Stimulated activated CD4-positive, alpha-beta T cell treated with anti-CD3 and anti-CD28 coated beads, TNF-alpha, amount 100 ng/mL, for 24 hours (primary cell): ENCODE measurements at places on chromosomes 6 and 20.

DNA sequence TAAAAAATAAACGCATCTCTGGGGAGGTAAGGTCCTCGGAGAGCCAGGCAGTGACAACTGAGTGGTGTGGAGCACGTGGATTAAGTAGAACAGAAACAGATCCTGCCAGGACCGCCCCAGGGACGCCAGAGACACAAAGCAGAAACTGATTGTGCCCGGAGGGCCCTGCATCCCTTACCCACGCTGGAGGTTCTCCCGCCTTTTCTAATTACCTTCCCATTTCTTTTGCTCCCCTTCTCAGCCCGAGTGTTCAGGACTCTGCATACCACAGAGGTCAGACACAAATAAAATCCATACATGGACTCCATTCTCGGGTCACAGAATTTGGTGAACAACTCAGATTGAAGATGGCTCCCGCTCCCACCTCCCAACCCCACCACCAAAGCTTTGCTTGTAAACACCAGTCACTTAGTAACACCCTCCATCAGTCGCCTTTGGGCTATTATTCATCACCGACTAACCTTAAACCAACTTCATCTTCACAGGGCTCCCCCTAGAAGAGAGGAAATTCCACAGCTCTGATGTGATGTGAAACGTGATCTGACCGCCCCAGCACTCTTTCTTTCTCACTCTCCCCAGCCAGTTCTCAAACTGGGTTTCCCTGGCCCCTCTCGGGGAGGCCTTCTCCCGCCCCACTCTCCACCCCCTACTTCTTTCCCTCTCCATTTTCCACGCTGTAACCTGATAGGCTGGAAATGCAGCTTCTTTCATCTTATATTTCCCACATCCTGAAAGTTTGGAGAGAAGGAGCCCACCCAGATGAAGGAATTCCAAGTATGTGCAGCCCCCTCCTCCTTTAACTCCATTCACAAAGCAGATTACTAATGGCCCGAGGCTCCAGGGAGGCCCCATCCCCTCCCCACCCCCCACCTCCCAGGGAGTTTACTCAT lies 32.5 kb upstream of the PIM1 start:
- peak; percentile 15 for DNase-seq

- no peak for DNase-seq
These were observed 24.2 kb upstream of the MYMX start for GRCh38 chr6:44192428-44193041.

DNA sequence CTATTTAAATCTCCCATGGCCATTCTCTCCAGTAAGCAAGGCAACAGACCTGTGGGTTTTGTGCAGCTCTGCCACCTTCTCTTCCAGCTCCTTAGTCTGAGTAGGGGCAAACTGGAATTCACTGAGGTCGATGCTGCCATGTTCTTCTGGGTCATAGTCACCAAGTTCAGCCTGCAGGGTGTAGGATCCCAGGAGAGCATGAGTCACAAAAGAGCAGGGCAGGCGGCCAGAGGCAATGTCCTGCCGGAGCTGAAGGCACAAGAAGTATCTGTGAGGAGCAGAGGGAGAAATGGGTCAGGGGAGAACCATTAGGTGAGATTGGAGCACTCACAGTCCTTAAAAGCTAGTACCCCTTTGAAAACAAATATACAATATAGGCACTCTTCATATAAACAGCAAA lies 73.7 kb downstream of the SMLR1 start:
- DNase-seq = no peak

- no peak for DNase-seq
These were observed 18.4 kb downstream of the CD83 start for GRCh38 chr6:14135893-14136539.

DNA sequence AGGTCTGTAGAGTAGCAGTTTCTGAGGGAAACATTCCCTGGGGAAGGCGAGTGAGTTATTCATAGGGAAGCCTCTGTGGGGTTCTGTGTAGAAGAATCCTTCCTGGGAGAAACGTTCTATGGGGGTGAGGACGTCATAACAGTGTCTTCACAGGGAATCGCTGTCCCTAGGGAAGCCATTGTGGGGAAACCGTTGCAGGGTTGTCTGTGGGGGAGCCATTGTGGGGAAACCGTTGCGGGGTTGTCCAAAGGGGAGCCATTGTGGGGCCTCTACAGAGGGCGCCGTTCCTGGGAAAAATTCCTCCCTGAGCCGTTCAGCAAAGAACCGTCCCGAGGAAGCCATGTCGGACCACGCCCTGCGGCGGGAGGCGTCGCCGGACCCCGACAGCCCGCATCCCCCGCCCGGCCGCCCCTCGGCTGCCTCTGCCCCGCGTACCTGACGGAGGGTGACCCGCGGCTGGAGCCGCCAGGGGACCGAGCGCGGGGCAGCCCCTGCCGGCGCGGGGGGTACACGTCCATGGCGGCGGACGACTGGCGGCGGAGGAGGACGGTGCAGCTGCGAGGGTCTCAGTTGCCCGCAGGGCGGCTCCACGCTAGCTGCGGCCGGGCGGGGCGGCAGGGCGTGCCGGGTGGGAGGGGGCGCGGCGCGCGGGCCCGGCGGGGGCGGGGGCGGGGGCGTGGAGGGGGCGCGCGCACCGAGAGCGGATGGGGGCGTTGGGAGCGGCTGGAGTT lies at the start of gene DNAAF9:
DNAAF9 (minus strand) TSS at position 630 of the 731 bp plus-strand sequence; CDS start at position 518, 112 bp downstream.
- no peak for DNase-seq

DNA sequence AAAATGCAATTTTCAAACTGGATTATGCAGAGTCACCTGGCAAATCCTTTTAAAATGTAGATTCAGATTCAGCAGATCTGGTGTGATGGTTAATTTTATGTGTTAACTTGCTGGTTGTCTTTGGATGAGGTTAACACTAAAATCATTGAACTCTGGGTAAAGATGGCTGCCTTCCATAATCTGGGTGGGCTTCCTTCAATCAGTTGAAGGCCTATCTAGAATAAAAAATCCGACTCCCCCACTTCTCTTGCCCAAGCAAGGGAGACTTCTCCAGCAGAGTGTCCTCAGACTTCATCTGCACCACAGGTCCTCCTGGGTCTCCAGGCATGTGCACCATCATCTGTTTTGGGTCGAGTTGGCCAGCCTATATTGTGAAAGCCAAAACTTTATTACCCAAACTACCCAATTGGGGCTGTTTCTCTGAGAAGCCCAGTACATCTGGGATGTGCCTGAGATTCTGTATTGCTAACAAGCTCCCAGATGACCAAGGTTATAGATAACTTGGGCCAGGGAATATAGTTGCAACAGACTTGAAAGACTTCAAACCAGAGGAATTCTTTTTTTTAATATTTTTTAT lies 1.6 kb upstream of the SLC17A5 start:
- DNase-seq = no peak

DNA sequence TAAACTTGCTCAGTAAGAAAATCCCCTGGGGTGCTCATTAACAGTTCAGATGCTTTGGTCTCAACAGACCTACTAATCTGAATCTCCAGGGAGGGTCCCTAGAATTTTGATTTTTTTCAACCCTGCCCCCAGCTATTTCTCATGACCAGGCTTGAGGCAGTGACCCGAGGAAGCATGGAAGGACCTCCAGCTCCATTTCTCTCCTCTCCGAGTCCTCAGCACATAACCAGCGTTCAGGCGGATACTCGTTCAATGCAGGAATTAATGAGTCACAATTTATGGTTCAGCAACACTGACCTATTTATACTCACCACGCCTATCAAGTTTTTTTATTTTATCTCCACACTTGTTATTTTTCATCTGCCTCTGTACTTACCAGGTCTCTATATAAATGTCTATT lies 369.2 kb upstream of the CDH4 start:
- no peak for DNase-seq

- no peak for DNase-seq
These were observed 868.9 kb downstream of the PHF3 start for GRCh38 chr6:64504503-64504902.

DNA sequence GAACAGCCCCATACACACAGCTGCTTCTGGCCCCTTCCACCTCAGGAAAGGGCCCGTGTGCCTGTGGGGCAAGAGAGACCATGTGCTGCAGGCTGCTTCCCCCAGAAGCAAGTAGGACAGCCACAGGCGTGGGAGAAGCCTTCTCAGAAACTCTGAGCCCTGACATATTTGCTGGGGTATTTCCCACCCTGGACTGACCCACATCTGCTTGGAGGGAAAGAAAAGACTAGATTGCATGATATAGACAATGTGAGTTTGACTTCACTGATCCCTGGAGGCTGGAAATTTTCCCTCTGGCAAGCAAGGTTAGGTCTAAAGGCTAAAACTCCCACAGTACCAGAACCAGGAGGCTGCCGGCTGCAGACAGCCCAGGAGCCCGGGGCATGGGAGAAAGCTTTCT lies 213.3 kb upstream of the SSTR4 start:
- no peak for DNase-seq

DNA sequence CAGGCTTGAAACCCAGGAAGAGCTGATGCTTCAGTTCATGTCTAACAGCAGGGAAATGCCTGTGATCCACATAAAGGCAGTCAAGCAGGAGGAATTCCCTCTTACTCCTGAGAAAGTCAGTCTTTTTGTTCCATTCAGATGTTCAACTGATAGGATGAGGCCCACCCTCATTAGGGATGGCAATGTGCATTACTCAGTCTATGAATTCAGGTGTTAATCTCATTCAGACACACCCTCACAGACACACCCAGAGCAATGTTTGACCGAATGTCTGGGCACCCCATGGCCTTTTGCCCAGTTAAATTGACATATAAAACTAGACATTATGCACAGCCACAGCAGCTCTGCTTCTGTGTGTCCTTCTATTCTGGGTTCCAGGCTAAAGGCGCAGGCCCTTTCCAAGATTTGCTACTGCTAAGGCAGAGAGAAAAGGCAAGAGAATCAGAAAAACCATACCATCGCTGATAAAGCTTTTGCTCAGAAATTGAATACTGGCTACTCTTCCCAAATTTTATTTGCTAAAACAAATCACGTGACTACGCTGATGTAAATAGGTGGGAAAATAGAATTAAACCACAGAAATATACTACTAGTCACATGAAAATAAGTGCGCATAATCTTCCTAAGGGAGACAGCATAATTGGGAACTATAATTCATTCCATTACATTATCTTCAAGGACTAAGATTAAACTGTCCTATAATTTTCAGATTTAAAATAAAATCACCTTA lies 625.0 kb upstream of the MAN1A1 start:
- DNase-seq = no peak

- DNase-seq = no peak
These were observed 144.1 kb downstream of the SH3BGRL2 start for GRCh38 chr6:79775222-79775621.

DNA sequence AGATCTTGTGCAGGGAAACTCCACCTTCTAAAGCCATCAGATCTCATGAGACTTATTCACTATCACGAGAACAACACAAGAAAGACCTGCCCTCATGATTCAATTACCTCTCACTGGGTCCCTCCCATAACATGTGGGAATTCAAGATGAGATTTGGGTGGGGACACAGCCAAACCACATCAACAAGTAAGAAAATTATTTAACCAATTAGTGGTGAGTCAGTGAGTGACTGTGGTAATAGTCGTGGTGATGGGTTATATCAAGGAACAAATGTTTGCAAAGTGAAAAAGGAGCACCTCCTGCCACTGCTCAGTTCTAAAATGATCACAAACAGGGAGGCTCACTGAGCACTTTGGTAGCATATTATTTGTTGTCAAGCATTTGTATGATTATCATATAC lies 20.6 kb downstream of the EPM2A start:
- DNase-seq = no peak

- no peak for DNase-seq
These were observed 61.4 kb downstream of the IL22RA2 start for GRCh38 chr6:137112067-137112355.

- no peak for DNase-seq
These were observed 56.9 kb upstream of the FOXP4 start for GRCh38 chr6:41489120-41489851.

GRCh38 chr6:156850353-156850752 lies 73.2 kb downstream of the ARID1B start:
- no peak for DNase-seq

DNA sequence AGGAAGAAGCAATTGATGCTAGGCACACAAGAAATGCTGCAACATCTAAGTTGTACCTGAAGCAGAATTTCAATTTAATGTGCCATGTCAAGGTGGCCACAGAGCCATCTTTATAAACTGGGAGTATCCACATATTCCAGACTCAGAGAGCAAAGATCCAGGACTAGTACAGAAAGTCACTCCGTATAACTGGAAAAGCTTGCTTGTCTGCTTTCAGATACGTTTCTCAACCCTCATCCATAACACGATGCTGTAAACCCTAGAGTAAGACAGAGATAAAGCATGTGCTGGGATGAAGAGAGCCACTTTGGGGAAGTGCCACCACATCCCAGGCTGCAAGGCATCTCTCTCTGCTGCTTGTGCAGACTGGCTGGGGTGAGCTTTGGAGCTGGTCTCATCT lies 134.7 kb downstream of the PACRG start:
- DNase-seq = no peak

DNA sequence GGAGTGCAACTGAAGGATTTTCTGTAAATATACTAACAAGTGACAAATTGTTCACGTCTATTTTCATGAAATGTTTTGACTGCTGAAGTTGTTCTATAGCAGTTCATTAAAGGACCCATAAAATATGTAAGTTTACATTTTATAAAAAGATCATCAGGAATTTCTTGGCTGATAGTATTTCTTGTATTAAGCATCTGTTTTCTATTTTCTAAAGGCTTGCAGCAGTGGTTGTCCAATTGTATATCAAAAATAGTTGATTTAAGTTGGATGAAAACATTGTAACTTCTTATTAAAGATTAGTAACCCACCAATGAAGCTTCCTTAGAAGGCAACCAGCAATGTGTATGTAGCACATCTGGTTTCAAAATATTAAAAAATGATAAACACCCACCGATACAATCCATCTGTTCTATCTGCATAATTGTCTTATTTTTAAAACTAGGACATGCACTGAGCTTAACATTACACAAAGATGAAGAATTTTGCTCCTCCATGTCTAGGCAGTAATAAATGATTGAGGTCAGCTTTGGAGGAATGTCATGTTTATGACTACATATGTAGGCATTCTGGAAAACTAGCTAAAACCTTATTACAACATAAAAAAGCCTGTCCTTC lies 301.3 kb upstream of the TCF21 start:
- no peak for DNase-seq

GRCh38 chr6:111068866-111069234 lies 18.5 kb upstream of the SLC16A10 start:
- DNase-seq = no peak

DNA sequence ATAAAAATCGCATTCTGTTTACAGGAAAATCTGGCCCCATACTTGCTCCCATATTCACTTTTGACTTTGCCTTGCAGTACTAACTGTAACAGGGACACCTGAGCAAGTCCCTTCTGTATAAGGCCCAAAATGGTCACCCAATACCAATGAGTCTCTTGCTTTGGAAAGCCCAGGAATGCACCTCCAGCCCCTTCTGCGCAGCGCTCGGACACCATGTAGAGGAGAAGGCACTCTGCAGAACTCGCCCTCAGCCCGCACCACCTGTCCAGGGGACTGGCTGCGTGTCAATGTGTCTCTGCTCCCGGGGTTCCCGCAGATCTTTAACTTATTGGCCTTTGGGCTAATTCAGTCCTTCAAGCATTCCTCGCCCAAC lies 746 bp upstream of the PRND start:
- no peak for DNase-seq

GRCh38 chr6:113493991-113494390 lies 363.2 kb upstream of the MARCKS start:
- DNase-seq = no peak
